ENCODE measurements at places on chromosomes 2 and 18.

GRCh38 chr18:77716282-77716681, 466.6 kb downstream of the GALR1 start:
- DNase-seq: no peak

- no peak for DNase-seq
Observed at GRCh38 chr2:158735822-158736580, 59.1 kb upstream of the DAPL1 start.

GRCh38 chr18:34592961-34593382, 117.1 kb upstream of the DTNA start:
- DNase-seq: no peak

DNA sequence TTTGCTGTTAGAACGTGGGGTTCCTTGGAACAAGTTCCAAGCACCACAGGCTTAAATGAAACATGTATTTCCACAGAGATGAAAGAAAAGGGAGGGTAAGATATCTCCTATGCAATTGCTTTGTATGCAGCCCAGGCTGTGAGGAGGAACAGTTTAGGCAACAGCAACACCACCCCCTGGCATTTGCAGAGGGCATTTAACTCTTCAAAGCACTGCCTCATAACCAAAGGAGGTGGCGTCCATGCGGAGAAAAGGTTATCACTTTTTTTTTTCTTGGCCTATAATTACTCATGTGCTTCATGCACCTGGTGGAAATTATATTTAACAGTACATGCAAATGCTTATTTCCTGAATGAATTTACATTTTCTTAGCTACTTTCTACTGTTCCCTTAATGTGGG, 286.0 kb downstream of the LPIN1 start:
- DNase-seq: no peak

- DNase-seq: no peak
Observed at GRCh38 chr2:180559771-180560170, 420.6 kb upstream of the UBE2E3 start.

GRCh38 chr2:1947316-1947715, 203.0 kb upstream of the PXDN start:
- no peak for DNase-seq

GRCh38 chr2:60028849-60029565, 524.4 kb downstream of the BCL11A start:
- no peak for DNase-seq

DNA sequence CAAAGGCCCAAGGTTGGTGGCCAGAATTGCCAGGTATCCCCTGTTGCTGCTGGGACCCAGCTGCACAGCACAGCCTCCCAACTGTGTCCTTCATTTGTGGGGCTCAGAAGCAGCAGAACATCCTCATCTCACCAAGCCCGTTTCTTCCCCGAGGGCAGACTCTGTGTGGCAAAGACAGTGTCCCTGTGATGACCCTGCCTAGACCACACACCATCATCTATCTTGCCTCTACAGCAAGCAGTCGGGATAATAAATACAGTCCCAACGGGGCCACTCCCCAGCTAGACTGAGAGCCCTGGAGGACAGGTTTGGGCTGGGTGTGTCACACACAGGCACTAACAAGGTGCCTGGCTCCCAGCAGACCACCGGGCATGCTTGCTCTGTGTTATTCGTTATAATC, 93.4 kb downstream of the PTGR3 start:
- no peak for DNase-seq

GRCh38 chr2:29502460-29502911, 387.3 kb downstream of the CLIP4 start:
- no peak for DNase-seq

GRCh38 chr2:60447943-60448342, 105.5 kb downstream of the BCL11A start:
- no peak for DNase-seq

Measured in activated CD8-positive, alpha-beta memory T cell treated with anti-CD3 and anti-CD28 coated beads, Interleukin-2, amount 50 U/mL, for 4 hours (primary cell).